ENCODE measurements at places on chromosomes 2 and 18. TPM values are rescaled to one million over a fixed set of nuclear protein-coding genes. Genes with fewer than 3 reads are reported as not detected.

DNA sequence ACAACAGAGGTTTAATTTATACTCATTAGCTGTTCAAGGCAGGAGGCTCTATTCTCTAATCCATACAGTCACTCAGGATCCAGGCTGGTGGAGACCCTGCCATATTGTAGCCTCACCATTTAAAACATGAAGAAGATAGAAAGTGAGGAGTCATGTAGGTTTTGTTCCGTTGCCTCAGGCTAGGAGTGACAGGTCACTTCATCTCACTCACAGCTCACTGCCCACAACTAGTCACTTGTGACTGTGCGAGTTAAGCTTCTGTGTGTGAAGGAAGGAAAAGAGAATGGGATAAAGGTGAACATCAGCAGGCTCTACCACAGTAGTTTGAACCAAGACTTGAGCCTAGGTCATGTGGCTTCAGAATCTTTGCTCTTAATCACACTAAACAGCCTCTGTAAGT, 9.0 kb upstream of the IGFBP2 start:
- no peak for DNase-seq

DNA sequence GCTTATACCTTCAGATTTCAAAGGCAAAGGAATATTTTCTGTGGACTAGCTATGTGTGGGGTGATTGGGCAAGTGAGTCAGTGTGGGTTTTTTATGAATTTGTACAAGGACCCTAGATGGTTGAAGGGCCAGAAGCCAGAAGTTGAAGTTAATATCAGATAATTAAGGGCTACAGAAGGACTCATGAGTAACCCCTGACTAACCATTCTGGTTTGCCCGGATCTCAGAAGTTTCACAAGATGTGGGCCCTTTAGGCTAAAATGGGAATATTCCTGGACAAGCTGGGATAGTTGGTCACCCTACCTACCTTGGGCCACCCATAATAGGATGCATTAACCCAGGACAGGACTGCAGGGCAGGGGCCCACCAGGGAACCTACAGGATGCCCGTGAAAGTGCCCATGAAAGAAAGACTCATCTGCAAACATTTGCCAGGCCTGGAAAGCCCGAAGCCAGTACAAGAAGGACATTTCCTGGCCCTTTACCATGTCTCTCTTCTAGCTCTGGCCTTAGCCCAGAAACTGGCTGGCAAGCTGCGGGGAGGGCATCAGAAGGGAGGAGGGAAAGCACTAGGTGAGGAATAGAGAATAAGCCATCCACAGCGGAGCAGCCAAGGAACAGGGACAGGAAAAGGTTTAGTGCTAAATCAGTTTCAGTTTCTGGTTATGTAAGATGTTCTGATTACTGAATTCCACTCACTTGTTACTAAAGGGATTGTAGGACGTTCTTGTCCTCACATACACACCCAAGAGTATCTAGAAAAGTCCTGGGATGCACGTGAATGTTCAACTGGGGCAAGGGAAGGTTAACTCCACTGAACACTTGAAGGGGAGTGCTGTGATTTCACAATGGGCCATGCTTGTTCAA, 33.6 kb downstream of the GCG start:
- peak; percentile 13 for DNase-seq

DNA sequence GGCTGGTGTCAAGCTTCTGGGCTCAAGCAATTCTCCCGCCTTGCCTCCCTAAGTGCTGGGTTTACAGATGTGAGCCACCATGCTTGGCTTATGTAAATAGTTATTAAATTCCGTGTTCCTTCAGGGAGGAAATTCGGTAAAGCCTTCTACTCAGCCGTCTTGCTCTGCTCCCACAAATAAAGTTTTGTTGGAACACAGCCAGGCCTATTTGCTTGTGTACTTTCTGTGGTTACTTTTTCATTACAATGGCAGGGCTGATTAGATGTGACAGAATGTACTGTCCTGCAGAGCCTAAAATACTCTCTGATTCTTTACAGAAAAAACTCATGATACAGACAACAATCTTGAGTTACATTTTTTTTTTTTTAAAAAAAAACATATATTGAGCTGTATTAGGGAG, 68.8 kb upstream of the TACR1 start:
- no peak for DNase-seq

DNA sequence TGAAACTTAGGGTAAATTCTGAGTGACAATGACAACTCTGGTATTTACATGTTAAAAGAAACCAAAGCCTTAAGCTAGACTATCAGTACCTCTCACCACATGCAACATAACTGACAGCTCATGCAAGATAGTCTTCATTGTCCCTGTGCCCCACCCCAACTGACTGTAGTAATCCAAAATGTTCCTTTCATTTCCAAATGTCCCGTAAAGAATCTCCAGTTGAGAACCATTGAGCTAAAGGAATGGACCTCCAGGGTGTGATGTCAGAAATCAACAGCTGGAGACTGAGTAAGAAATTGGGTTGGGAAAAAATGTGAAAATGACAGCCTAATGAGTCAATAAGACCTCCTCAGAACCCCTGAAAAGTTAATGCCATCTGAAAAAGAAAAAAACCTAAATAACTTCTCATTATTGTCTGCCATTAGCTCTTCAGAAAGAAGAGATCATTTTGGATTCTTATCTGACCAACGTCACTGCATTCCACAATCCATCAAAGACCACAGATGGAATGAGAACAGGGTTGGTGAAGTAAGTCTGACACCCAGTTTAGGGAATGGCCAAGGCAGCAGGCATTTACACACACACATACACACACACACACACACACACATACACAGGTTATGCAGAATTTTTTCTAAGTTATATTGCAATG, 51.7 kb upstream of the ACVR2A start:
- DNase-seq = no peak

GRCh38 chr2:164662868-164663631, 41.8 kb upstream of the GRB14 start:
- no peak for DNase-seq

DNA sequence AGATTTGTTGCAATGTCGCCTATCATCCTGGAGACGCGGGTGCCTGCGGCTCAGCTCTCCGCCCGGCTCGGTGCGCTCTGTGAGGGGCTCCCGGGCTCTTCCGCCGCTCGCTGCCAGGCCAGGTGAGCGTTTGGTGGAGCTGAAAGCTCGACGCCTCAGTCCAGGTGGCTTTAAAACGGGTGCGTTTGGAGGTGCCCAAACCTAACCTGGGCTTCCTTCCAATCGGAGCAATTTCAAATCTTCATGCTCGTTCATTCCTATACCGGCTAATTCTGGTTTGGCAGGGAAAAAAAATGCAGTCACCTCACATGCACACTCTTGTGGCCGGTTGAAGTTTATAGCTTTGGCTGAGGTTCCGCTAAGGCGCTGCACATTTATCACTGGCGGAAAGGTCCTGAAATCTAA, at the start of gene SLC16A14:
Gene SLC16A14 (minus strand): TSS at position 274 of the 405 bp plus-strand sequence. CDS start 9,572 bp downstream, outside the sequence.
- peak; percentile 16 for DNase-seq

DNA sequence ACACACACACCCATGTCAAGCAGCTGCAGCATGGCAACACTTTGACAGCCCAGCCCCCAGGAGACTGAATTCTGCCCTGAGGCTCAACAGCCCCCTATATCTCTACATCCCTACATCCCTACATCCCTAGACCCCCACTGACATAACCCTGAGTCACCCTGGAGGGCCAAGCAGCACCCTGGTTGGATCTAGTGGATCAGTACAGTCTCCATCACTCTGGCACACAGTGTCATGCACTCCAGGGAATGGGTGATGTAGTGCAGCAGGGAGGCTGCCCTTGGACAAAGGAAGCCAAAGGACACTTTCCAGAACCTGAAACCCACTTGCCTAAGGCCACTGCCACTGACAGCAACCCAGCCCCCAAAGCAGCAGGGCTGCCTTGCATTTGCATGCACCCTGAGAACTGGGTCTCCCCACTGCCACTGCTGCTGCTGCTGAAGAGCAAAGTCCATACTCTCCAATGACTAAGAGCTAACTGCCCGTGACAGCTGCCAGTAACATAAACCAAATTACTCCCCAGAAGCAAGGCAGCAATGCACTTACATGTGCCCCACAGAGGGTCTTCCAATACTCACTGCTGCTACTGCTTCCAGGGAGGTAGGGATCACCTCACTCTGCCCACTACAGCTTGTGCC, 681.6 kb upstream of the KLHL29 start:
- no peak for DNase-seq

- no peak for DNase-seq
Observed at GRCh38 chr2:119333833-119334232, 32.8 kb downstream of the C2orf76 start.

- no peak for DNase-seq
Observed at GRCh38 chr2:229761663-229762062, 47.3 kb upstream of the DNER start.

GRCh38 chr18:13800505-13801259, 23.3 kb upstream of the MC5R start:
- DNase-seq = no peak

DNA sequence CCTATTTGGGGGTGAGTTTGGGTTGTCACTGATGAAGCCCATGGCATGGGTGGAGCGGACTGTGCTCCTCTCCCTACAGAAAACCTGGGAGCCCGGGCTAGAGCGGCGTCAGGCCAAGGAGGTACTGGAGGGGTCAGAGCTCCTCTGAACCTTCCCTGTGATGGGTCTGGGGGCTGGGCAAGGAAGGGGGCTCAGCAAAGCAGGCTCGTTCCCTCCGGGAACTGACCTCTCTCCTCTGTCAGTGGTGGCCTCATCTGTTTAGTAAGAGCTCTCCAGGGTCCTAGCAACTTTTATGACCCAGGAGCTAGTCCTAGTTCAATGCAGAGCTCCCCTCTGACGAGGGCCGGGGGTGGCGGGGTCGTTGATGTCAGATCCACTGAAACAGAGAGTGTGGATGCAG, 62.4 kb upstream of the OTOF start:
- no peak for DNase-seq

DNA sequence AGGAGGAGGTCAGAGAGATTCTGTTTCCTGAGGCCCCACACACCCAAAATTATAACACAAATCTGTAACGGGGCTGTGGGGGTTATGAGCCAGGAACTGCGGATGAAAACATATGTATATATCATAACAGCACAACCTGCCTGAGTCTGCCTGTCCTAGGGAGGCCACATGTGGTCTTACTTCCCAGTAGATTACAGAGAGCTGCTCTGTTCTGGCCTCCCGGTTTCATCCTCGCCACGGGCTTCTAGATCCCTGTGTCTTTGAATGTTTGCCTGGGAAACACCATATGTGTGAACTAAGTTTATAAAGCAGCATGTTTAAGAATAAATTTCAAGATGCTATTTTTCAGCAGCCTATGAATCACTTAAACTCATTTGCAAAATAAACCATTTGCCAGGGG, 124.0 kb downstream of the TMEM200C start:
- no peak for DNase-seq

DNA sequence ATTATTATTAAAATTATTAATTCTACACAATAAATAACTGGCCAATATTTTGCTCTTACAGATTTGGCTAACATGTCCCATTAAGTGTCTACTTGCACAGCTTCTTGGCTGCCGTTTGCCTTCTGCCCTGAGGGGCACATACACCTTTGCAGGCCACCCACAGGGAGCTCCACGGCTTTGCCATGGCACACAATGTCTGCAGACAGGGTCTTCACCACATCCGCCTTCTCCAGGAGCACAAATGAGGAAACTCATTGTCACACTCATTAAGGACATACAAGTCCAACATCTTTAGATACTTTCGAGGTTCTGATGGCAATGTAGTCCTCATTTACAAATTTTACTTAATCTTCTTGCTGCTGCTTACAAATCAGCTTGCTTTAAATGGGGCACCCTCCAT, 45.6 kb downstream of the LONRF2 start:
- no peak for DNase-seq

DNA sequence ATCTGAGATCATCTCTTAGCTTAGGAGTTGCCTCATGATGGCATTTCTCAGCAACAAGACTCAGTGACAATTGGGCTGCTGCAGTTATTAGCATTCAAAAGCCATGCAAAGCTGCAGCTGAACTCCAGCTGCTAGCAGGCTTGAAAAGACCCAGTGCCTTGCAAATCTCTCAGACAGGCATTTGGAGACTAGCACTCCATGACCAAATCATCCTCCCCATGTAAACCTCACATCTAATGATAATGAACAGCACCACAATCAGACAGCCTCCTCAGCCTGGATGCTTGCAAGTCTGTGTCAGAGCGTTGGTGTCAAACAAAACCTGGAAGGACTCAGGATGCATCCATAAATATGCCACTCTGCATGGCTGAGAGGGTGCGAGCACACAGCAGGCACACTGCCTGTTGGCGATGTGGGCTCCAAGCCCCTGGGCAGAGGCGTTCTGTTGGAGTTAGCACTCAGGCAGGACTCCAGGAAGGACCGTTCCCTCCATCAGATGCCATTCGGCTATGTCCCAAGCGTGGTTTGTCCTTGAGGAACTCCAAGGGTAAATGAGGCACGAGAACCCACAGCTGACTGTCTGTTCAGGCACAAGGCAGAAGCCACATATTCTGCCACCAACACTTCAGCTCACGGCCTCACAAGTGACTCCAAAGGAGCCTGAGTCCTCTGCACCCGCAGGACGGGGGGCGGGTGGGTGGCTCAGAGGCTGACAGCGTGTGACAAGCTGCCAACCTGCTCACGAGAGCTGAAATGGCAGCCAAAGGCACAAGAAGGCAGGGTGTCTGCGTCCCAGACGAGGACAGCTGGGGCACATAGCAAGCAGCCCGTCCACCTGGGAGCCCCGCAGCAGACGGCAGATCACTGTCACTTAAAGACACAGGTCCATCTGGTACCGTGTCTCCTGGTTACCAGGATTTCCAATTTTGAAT, 183.8 kb downstream of the MYT1L start:
- DNase-seq = no peak

- no peak for DNase-seq
Observed at GRCh38 chr2:72032481-72033041, 115.1 kb downstream of the CYP26B1 start.

GRCh38 chr18:62209046-62209445, 22.0 kb downstream of the RELCH start:
- no peak for DNase-seq

DNA sequence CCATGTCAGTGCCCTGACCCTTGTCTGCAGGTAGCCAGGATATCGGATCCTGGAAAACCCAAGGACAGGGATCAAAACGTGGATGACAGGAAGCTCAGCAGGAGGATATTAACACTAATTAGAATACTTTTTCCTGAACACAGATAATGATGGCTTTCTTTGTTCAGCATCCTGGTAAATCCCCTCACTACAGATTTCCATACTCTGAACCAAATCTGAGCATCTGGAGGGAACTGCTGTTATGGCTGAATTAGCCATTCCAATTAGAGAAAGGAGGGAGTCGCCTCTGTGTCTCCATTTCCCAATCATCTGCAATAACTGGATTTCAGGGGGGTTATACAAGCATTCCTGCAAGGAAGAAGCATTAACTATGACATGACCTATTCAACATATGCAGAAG, 24.4 kb downstream of the CXCR4 start:
- DNase-seq = no peak

GRCh38 chr2:1140389-1141003, 189.8 kb downstream of the SNTG2 start:
- DNase-seq = no peak

GRCh38 chr2:70944111-70944690, 8.5 kb downstream of the ATP6V1B1 start:
- no peak for DNase-seq

The NEDD4L gene
- polyA plus RNA-seq = 15.0 TPM

The MAP3K19 gene
- polyA plus RNA-seq = not detected

The ONECUT2 gene
- polyA plus RNA-seq = 0.01 TPM

The CTLA4 gene
- not detected for polyA plus RNA-seq

The GPAT2 gene
- polyA plus RNA-seq = 0.10 TPM

The SERPINB13 gene
- not detected for polyA plus RNA-seq

The MATN3 gene
- polyA plus RNA-seq = 2.7 TPM

The FAM110C gene
- not detected for polyA plus RNA-seq

The IL18R1 gene
- polyA plus RNA-seq = 2.5 TPM

All from AG04450 (cell line).